Stimulated activated CD8-positive, alpha-beta memory T cell treated with anti-CD3 and anti-CD28 coated beads, Interleukin-4, amount 100 ng/mL, for 1 hour (primary cell): ENCODE measurements at places on chromosomes 7 and 10.

DNA sequence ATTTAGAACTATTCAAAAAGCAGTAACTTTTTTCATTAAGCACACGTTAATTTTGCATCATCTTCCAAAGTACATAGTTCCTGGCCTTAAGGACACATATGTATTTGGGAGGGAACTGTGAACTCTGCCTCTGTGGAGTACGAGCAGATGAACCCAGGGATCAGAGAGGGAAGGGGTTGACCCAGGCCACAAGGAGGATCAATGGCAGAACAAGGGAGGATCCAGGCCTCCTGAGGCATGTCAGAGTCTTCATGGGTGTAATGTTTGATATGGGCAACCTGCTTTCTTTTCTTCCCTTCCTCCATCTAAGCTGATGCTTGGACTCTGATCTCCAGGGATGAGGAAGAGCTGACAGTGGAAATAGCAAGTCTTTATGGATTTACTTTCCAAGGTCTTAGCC, 164.0 kb downstream of the SH2D4B start:
- DNase-seq, result no peak

DNA sequence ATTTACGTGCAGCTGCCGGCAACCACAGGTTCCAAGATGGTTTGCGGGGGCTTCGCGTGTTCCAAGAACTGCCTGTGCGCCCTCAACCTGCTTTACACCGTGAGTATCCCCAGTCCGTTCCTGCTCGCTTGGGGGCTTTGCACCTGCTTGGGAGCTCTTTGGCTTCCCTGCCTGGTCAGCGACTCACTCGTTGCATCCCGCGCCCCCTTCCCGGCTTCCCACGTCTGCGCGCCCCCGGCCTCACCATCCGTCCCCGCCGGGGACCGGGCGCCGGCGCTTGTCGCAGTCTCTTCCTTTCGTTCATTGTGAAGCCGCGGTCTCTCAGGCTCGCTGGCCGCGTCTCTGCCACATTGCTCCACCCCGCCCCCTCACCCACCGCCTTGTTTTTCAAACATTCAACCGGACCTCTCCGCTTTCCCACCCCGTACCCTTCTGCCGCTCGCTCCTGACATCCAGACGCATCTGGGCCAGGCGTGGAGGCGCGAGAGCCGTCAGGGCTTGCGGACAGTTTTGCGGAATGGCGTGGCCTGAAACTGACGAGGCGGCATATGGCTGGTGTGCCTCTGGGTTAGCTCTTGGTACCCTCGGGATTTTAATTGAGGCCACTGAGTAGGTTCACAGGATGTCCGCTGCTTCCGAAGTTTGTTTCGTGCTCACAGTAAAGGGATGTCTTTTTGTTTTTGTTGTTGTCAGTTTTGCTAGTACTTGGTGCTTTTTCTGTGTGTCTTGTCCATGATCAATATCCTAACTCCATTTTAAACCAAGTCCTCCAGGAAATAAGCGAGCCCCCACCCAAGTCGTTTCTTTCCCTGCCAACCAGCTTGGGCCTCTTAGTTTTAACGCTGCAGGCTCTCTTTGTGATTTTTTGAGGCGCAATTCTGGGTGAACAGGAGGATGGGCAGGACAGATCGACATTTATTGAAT, 639 bp downstream of the TSPAN13 start:
- DNase-seq, result no peak

DNA sequence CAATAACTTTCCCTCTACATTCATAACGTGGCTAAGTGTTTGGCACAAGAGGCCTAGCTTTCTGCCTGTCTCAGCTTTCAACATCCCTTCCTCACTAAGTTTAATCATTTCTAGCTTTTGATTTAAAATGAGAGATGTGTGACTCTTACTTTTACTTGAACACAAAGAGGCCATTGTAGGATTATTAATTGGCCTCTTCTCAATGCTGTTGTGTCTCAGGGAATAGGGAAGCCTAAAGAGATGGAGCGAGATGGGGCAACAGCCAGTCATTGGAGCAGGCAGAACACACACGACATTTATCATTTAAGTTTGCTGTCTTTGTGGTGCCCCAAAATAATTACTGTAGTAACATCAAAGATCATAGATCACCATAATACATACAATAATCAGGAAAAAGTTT, 167.1 kb upstream of the TRIM24 start:
- no peak for DNase-seq

GRCh38 chr10:35184527-35185171, 58.0 kb downstream of the CREM start:
- no peak for DNase-seq

GRCh38 chr10:113053881-113054280, 103.8 kb downstream of the TCF7L2 start:
- DNase-seq, result no peak
